ENCODE measurements at places on chromosomes 3 and 15.
A peak's percentile ranks its signal among the peaks of the same experiment; 100 is the strongest.

DNA sequence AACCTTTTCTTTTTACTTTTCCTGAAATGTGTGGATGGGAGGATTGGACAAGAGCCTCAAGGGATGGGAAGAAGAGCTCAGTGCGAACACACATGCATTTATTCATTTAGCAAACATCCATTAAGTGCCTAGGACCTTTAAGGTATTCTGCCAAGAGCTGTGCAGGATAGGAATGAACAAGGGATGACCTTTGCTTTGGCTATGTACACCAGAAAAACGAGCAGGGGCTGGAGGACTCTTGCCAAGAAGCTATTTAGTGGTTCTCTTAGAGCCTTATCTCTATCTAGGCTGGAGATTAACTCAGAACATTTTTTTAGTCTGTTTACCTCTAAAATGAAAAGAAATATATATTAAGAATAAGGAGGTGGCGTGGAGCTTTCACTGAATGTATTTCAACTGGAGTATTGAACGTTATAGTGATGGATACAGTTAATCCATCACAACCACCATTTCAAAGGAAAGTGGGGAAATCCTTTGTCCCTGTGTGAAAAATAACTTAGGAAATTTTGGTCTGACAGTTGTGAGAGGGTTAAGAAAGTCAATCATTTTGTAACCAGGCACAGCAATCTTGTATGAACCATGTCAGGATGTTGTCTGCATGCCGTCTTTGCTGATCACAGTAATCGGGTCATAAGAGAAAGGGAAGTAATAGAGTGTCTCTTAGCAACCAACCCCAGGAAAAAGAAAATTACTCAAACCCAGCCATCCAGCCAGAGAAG is 279.0 kb downstream of the LPP start:
- no peaks in the 10 kb centered on the region for H3K36me3 ChIP-seq
- H3K27me3 ChIP-seq: no peaks in the 10 kb centered on the region
- H3K4me1 ChIP-seq: peaks cover 14% of the 10 kb centered on the region
- no peak for DNase-seq

DNA sequence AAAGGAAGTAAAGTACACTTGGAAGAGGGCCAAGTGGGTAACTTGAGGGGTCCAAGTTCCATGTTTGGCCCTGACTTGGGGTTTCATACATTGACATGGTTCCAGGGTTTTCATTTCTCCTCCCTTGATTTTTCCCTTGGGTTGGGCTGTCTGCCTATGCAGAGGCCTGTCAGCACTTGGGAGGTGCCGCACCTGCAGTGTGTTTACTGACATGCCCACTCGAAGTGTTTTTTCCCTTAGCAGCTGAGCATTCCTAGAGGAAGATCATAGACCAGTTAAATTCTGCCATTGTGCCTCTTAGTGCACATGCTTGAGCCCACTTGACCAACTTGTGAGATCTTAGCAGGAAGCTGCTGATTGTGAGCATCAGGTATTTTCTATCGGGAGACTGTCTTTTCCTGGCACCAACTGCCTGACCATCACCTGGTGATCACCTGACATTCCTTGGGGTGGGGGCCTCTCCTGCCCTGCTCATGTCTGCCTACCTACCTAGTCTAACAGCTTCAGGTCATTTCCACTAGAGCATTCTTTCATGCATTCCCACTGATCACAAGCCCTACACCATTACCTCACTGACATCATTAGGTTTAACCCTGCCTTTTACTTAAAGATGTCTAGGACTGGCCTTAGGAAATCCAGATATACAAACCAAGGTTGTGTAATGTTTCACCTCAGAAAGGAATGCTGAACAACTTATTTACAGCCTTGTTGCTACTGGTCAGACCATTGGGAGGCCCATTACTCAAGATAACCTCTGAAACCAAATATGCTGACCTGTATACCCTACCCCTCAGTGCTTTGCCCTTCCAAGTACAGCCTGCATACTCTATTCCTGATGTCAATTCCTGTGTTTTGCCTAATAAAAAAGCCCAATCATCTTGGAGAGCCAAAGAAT is 68.3 kb downstream of the CD47 start:
- H3K36me3 ChIP-seq: no peaks in the 10 kb centered on the region
- H3K4me1 ChIP-seq: peaks cover 9% of the 10 kb centered on the region
- no peak for DNase-seq
- no peak overlapping the region for H3K27ac ChIP-seq
- H3K27me3 ChIP-seq: no peaks in the 10 kb centered on the region

DNA sequence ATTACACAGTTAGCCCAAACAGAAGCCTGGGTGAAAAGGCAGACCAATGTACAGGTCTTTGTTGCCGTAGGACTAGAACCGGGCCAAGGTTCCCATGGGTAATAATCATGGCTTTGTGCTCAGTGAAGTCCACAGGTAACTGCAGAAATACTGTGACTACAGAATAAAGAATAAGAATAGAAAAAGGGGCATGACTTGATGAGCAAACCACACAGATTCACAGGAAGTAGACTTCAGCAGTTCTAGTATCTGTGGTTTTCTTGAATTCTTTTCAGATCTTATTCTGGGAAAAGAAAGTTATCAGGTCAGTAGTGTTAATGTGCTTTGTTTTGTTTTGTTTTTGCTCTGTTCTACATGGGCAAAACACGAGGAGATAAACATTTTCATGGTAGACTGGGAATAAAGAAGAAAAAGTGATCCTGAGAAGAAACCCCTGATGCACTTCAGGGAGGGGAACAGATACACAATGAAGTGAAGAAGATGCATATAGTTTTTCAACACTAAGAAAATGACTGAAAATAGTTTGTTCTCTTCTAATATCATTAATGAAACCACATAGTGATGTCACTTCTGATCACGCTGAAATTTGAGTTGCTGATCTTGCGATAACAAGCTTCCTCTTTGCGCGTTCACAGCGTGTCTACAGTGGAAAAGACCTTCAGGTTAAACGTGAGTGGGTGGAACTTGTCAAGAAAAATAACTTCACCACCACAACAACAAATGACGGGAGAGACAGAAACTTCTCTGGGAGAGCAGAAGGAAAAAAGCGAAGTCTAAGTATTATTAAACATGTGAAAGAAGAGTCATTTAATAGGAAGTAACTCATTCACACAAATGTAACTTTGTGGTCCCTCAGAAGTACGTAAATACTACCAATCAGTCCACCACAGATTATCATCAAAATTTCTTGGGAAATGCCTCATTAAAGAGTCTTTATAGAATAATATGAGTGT is 315.8 kb upstream of the SATB1 start:
- no peak for DNase-seq
- H3K36me3 ChIP-seq: no peaks in the 10 kb centered on the region
- no peak overlapping the region for H3K4me3 ChIP-seq
- H3K4me1 ChIP-seq: no peaks in the 10 kb centered on the region
- no peaks in the 10 kb centered on the region for H3K27me3 ChIP-seq

DNA sequence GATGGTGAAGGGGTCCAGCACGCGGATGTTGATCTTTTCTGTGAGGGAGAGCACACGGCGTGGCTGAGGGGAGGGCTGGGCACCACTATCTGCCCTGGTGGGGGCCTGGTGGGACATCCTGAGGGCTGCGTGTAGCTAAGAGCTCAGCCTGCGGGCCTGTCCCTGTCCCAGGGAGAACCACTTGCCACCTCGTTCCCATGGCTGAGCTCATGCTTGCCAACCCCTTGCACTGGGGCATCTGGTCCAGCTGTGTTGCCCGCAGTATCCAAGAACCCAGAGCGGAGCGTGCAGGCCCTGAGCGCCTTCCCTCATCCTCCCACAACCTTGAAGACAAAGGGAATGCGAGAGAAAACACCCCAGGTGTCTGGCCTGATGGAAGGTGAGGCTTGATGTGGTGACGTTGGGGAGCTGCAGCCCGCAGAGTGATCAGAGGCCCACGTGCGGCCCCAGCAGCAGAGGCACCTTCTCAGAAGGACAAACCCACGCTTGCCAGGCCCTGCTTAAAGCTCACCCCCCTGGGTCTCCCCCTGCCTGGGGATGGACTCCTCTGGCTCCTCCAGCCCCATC is 28.9 kb downstream of the TKT start:
- H3K27ac ChIP-seq: no peak overlapping the region
- no peaks in the 10 kb centered on the region for H3K4me1 ChIP-seq
- DNase-seq: no peak
- H3K4me3 ChIP-seq: no peak overlapping the region
- H3K36me3 ChIP-seq: peaks cover 8% of the 10 kb centered on the region

GRCh38 chr3:106629215-106629832 is 747.9 kb upstream of the CCDC54 start:
- no peaks in the 10 kb centered on the region for H3K27me3 ChIP-seq
- no peak overlapping the region for H3K27ac ChIP-seq
- no peaks in the 10 kb centered on the region for H3K36me3 ChIP-seq
- no peak overlapping the region for H3K4me3 ChIP-seq

DNA sequence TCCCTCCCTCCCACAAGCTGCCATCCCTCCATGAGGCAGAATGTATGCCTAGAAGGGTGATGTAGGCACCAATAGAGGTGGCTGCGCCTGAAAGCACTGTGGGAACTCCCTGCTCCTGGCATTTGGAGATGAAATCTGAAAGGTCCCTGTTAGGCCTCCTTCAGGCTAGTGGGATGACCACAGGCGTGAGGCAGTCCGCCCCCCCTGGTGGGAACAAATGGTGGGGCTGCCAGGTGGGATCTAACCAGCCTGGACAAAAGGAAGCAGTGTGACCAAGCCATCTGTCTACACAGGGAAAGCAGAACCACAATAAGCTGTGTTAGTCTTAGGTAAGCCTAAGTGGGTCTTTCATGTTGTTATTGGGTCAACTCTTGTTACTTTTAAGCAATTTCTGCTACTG is 25.3 kb downstream of the IL5RA start:
- no peaks in the 10 kb centered on the region for H3K4me1 ChIP-seq
- H3K27ac ChIP-seq: no peak overlapping the region
- no peak overlapping the region for H3K4me3 ChIP-seq
- DNase-seq: no peak
- H3K27me3 ChIP-seq: no peaks in the 10 kb centered on the region

DNA sequence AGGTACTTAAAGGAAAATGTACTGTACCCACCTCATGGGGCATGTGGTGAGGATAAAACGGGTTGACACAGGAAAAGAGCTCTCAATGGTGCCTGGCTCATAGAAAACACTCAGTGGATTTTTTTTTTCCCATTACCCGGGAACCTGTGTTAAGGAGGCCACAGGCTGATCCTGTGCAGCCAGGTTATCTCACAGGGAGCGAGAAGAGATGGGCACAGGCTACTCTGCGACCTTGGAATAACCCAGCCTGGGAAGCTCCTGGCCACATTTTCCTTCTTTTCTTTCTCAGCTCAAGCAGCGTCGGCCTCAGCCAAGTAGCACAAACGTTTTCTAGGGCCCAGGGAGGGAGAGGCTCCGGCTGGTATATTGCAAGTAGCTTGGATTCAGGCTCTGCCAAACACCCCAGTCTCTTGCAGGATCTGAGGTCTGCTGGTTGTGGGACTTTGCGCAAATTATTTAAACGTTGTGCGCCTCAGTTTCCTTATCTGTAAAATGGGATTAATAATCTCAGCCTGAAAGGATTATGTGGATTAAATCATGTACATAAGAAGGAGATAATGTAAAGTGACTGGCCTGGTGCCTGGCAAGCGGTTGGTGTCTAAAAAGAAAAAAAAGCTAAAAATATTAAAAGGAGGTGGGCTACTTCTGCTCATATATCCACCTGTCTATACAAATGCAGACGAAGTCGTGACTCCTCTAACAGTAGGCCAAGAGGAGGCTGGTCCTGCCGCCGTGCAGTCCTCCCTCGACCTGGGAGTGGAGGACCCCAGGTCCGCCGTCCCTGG is 2.2 kb downstream of the FURIN start:
- H3K27ac ChIP-seq: peak overlapping the region; percentile 89
- peak overlapping the region; percentile 81 for H3K4me3 ChIP-seq
- H3K4me1 ChIP-seq: peaks cover 57% of the 10 kb centered on the region
- H3K36me3 ChIP-seq: no peaks in the 10 kb centered on the region
- H3K27me3 ChIP-seq: no peaks in the 10 kb centered on the region
- DNase-seq: no peak

DNA sequence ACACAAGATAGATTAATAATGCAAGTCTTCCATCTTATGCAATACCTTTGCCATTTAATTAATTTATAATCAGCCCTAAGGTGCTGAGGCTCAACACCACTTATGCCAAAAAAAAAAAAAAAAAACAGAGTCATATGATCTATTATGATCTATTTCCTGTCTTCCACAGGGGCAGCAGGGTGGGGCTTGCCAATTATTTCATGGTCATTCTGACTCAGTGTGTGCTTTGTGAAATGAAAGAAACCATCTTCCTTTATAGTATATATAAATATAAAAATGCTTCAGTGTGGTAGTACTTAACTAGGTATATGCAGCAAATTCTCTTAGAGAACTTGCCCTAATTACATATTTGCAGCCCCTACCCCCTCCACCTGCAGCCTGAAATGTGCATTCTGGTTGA is 7.2 kb upstream of the RARB start:
- H3K36me3 ChIP-seq: no peaks in the 10 kb centered on the region
- DNase-seq: no peak
- H3K27me3 ChIP-seq: no peaks in the 10 kb centered on the region
- no peak overlapping the region for H3K27ac ChIP-seq
- H3K4me3 ChIP-seq: no peak overlapping the region

- H3K4me1 ChIP-seq: no peaks in the 10 kb centered on the region
- no peak overlapping the region for H3K4me3 ChIP-seq
- H3K36me3 ChIP-seq: no peaks in the 10 kb centered on the region
- no peak overlapping the region for H3K27ac ChIP-seq
- no peak for DNase-seq
Observed at GRCh38 chr3:34012102-34012461, 213.7 kb downstream of the PDCD6IP start.

DNA sequence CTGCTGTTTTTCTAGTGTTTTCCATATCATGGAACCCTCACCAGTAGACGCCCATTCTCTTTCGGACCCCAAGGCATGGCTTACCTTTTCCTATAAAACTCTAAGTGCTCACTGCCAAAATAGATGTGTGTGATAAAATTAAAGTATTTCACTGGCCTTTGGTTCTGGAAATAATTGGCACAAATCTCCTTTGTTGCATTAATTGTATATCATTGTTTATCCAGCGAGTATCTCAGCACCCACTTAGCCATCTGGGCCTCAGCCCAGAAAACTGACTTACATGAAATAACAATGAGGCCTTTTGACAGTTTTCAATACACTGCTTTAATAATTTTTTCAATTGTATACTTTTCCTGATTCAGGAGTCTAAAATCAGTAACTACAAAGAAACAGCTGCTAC is 105.1 kb downstream of the MECOM start:
- no peaks in the 10 kb centered on the region for H3K4me1 ChIP-seq
- no peak for DNase-seq
- no peaks in the 10 kb centered on the region for H3K27me3 ChIP-seq
- no peak overlapping the region for H3K4me3 ChIP-seq
- H3K27ac ChIP-seq: no peak overlapping the region

DNA sequence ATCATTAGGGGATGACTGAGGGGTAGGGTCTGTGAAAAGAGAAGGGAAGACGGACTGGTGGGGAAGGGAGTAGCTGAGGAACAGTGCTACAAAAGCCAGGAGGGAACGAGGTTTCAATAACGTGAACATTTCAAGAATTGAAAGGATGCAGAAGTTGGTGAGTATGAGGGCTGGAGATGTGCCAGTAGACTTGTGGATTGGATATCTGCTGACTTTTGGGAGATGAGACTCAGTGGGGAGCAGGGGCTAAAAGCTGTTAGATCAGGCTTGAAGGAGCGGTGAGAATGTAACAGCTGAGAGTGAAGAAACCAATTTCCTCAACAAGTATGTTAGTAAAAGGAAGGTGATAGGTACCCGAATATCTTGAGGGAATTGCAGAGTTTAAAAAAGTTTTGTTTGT is 65.2 kb downstream of the GTPBP8 start:
- H3K36me3 ChIP-seq: no peaks in the 10 kb centered on the region
- no peaks in the 10 kb centered on the region for H3K27me3 ChIP-seq
- no peak overlapping the region for H3K4me3 ChIP-seq
